Activated CD4-positive, alpha-beta T cell treated with anti-CD3 and anti-CD28 coated beads for 48 hours (primary cell): ENCODE measurements at places on chromosomes 6 and 20.

GRCh38 chr6:159122453-159122852 lies 46.7 kb upstream of the FNDC1 start:
- DNase-seq: no peak

GRCh38 chr6:16045238-16045637 lies 83.6 kb upstream of the MYLIP start:
- no peak for DNase-seq

DNA sequence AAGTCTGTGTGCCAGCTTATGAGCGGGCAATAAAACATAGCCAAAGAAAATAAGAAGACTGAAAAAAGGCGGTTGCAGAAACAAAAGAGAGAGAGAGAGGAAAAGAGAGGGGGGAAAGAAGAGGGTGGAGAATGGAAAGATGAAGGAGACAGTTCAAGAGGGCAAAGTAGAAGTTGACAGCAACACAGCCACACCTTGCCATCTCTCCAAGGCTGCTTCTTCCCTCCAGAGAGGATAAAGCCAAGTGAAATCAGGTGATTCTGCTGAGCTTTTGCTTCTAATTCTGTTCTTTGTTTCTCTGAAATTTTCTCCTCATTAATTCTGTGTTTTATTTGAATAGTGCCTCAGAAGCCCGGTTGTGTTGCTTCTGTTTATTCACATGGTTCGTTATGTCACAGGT lies 48.5 kb downstream of the PTPRK start:
- no peak for DNase-seq

GRCh38 chr6:44064089-44064947 lies 62.9 kb downstream of the MRPL14 start:
- peak; percentile 36 for DNase-seq

DNA sequence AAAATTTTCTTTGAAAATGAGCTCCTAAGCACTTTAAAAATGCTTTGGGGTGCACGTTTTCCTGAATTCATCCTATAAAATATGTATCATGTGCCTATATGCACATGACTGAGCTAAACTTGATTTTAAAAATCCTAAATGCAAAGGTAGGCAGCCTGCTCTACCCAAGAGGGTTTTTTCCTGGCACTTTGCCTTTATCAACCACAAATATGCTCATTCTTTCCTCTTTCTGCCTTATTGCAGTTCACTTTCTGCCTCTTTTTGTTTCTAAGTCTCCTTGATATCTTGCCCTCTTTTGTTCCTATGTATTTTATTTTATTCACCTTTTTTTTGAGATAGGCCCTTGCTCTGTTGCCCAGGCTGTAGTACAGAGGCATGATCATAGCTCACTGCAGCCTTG lies 229.3 kb downstream of the GRM1 start:
- no peak for DNase-seq

GRCh38 chr6:107561306-107561705 lies 71.4 kb downstream of the SOBP start:
- DNase-seq: no peak

DNA sequence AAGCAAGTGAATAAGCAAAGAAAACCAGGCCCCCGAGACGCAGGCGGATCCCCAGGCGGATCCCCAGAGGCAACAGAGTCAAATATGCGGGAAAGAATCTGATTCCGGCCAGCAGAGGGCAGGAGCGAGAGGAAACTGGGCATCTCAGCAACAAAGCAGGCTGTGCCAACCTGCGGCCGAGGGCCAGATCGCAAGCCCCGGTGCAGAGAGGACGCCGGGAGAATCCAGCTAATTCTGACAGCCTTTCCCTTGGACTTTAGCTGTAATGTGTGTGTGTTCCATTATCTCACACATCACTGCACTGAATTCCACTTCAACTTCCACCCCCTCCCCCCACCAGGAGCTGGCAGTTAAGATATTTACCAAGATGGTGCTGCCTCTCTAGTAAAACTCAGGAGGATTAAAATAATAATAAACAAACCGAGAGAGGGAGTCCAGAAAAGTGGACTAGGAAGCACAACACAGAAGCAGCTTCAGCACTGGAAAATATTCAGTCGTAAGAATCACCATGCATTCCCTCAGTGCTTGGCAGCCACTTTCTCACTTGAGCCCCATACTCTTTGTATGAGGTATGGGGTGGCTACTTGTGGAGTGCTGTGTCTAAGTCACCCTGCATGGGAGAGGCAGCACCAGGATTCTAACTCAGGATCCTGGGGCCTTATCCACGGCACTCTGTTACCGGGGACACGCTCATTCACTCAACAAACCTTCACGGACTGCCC lies 66.2 kb upstream of the SNX9 start:
- peak; percentile 90 for DNase-seq

GRCh38 chr6:22308939-22309338 lies 12.1 kb upstream of the PRL start:
- no peak for DNase-seq

- no peak for DNase-seq
These were observed 23.5 kb upstream of the IBTK start for GRCh38 chr6:82270881-82271635.

DNA sequence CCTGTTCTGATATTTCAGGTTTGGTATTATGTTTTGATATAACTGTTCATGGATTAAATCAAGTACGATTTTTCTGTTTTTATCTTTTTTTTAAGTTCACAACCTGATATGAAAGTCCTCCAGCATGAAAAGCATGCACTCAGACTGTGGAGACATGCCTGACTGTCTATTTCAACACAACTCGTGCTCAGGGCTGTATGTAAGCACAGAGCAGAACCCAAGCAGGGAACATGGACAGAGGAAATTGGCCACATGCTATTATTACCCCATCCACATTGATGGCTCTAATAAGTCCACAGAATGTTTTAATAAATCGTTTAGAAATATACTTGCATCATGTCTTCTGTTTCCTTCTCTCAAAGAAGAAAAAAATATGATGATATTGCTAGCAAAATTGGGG lies 730.4 kb downstream of the C6orf118 start:
- no peak for DNase-seq

DNA sequence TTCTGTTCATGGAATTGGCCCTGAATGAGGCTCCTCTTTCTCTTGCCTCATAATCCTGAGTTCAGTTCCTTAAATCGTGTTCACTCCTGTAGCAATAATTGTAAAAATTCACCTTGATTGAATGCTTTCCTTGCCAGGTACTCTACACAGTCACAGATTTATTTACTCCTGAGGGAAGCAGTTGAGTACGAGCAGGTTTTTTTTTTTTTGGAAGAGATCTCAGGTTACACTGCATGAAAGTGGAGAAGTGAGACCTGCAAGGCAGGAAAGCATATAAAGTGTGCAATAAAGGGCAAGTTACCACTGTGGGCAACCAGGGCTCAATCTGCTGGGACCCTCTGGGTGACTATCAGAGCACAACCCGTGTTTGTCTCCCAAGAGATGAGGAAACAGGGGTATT lies 93.0 kb upstream of the DOK5 start:
- no peak for DNase-seq

- no peak for DNase-seq
These were observed 95.1 kb downstream of the TIAM2 start for GRCh38 chr6:155090166-155090565.

GRCh38 chr6:4896401-4896800 lies 107.4 kb downstream of the RPP40 start:
- DNase-seq: no peak

DNA sequence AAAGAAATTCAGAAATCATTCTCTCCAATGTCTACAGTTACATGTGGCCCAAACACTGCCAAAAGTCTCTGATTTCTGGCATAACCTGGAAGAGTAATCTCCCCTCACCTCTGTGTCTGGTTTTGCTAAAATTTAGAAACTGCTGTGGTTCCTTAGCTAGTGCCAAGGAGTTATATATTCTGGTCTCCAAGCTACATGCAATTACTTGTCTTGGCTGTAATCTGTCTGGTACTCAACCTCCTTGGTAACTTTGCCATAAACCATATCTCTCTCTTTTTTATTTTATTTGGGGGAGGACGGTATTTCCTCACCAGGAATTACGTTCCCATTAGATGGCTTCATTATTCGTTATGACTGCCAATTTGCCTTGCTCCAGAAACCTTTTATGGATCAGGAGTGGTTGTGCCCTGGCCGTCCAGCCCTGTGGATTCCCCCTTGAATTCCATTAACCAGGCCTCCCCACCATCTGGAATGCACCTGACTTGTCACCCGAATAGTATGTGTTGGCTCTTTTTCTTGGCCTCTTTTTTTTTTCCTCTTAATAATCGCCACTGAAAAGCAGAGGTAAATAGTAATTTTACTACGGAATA lies 400.0 kb downstream of the CD83 start:
- no peak for DNase-seq

DNA sequence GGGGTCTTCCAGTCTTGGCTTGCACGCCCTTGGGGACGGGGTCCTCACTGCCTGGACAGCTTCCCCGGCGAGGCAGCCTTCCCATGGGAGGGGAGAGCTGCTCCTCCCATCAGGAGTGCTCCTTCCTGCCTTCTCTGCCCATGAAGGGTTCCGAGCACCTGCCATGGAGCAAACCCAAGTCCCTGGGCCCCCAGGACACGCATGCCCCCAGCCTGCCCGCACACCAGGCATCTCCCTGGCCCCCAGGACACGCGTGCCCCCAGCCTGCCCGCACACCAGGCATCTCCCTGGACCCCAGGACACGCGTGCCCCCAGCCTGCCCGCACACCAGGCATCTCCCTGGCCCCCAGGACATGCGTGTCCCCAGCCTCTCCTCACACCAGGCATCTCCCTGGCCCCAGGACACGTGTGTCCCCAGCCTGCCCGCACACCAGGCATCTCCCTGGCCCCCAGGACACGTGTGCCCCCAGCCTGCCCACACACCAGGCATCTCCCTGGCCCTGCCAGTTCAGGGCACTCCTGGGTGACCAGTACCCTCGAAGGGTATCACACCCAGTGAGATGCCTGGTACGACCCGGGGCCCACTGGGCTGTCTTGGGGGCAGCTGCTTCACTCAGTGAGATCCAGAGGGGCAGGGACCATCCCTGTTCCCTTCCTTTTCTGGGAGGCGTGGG lies 21.7 kb downstream of the COL20A1 start:
- no peak for DNase-seq

DNA sequence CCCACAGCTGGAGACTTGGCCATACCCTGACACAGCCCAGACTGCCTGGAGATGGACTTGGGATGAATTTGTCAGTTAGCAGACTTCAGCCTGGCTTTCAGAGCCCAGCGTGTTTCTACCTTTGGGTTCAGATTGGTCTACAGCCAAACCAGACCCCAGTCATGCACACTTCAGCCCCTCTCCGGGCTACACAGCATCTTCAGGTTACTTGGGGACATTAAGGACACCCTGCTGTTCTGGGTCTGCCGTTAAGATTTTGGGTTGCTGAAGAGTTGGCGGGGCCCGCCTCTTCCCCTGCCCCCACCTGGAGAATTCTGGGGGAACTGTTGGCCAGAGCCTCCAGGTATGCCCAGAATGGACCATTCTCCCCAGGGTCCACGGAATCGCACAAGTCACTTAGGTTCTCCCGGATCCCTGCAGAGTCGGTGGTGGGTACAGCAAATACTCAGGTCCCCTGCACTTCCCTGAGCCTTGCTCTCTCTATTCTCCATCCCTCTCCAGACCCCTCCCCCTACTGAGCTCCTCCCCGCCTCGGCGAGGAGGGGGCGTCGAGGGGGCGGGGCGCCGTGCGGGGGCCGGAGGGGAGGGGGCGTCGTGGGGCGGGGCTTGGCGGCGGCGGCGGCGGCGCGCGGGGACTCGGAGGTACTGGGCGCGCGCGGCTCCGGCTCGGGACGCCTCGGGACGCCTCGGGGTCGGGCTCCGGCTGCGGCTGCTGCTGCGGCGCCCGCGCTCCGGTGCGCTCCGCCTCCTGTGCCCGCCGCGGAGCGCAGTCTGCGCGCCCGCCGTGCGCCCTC lies at the start of gene PTK7:
Gene PTK7, plus strand, starts transcription at position 645 of the 794 bp plus-strand sequence. CDS start 175 bp downstream, outside the sequence.
- peak; percentile 49 for DNase-seq

GRCh38 chr6:118869894-118870589 lies 23.9 kb upstream of the ASF1A start:
- no peak for DNase-seq

DNA sequence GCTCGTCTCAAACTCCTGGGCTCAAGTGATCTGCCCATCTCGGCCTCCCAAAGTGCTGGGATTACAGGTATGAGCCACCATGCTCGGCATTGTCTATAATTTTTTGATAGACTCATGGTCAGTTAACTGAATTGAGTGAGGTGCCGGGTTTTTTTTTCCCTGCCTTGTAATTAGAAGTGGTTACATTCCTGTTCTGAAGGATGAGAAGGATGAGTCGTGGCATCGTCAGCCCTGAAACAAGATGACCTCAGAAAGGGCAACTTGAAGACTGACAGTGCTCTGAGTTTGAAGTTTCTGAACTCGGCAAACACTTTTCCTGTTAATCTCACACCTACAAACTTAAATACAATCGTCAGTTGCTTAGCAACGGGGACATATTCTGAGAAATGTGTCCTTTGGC lies 158.7 kb upstream of the PDE10A start:
- no peak for DNase-seq

- DNase-seq: no peak
These were observed 5.1 kb upstream of the ULBP2 start for GRCh38 chr6:149936743-149937142.

- no peak for DNase-seq
These were observed 131.0 kb downstream of the TSHZ2 start for GRCh38 chr20:53103124-53103523.

DNA sequence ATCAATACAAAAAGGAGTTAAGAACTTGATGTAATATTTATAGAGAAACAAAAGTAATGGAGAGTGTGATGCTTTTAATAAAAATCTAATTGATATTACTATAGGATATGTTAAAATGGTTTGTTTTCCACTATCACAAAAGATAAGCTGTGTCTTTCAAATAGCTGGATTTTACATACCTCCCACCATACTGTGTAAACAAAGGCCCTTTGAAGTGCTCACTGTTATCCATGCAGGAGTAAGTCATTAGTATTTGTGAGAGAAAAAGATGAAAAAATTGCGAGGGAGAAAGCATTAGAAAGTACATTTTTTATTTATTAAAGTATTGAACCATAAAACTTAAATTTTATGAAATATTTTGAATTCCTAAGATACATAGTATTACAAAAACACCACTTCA lies 733.0 kb downstream of the GRIK2 start:
- no peak for DNase-seq

DNA sequence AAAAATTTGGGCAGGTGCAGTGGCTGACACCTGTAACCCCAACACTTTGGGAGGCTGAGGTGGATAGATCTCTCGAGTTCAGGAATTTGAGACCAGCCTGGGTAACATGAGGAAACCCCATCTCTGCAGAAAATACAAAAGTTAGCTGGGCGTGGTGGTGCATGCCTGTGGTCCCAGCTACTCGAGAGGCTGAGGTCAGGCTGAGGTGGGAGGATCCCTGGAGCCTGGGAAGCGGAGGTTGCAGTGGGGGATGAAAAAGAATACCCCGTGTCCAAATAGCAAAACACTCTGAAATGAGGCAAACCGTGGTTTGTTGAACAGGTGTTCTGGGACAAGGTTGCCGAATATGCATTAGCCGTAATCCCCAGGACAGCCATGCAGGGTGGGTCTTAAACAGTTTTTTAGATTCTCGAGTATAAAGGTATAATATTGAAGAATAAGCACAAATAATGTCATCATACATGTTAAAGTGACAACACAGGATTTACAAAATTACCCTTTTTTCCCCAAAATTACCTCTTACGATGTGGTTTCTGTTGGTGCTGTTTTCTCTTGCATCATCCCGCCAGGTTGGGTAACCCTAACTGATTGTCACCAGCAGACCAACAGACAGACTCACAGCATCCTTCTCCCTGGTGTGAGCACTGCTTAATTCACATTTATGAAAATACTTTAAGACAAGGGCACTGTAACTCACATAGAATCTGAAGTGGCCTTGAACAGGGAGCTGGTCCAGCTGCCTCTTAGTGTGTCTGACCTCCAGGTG lies 9.1 kb downstream of the DNAJC5 start:
- DNase-seq: no peak

- DNase-seq: no peak
These were observed 171.6 kb downstream of the THBS2 start for GRCh38 chr6:169082093-169082492.
